ENCODE measurements at places on chromosomes 2 and 18. TPM values are rescaled to one million over a fixed set of nuclear protein-coding genes. Genes with fewer than 3 reads are reported as not detected.

The REG1B gene
- not detected for total RNA-seq

The C2orf78 gene
- total RNA-seq, result not detected

The IFIH1 gene
- 2.4 TPM for total RNA-seq

The PROC gene
- total RNA-seq, result not detected

The SLC20A1 gene
- 403 TPM for total RNA-seq
